ENCODE measurements at places on chromosomes 4 and X. TPM values are rescaled to one million over a fixed set of nuclear protein-coding genes. Genes with fewer than 3 reads are reported as not detected.

DNA sequence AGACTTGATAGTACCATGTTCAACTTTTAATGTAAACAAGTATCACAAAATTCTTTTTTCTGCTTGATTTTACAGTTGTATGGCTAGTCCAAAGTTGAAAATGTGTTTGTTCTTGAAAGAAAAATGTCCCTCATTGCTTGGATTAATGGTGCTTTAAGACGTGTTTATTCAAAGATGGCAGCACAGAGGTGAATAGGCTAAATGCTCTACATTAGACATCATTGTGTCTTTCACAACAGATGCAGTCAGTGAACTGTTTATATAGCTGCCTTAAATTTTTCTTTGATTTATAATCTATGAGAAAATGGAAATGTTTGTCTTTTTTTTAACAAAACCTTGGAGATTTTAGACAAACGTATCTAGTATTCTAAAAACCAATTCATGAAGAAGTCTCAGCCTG is 137.3 kb downstream of the BMPR1B start:
- DNase-seq = no peak

Gene KCTD8
- 0.08 TPM for polyA plus RNA-seq

- no peak for DNase-seq
Measured at GRCh38 chrX:18701621-18702361, 5.7 kb upstream of the PPEF1 start.

- DNase-seq = no peak
Measured at GRCh38 chrX:57353472-57354132, 67.1 kb downstream of the FAAH2 start.

Data from muscle of arm (tissue), 14 donors.